Retinal pigment epithelial cell (primary cell): ENCODE measurements at places on chromosomes 5 and 9.

DNA sequence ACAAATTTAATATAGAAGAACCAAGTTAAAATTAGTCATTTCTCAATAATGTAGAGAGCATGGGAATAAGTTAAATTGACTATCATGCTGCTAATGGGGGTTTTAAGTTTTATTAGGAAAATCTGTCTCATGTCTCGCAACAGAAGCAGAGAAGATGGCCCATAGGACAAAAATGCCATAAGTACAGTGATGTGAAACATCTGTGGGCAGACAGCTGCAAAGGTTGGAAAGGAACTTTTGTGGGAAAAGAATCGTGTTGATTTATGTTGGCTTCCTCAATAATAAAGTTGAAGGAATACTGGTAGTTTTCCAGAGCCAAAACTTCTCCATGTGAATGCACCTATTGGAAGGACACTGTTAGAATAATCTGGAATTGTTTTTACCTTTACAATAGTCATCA, 44.8 kb downstream of the VCAN start:
- no peak for DNase-seq

DNA sequence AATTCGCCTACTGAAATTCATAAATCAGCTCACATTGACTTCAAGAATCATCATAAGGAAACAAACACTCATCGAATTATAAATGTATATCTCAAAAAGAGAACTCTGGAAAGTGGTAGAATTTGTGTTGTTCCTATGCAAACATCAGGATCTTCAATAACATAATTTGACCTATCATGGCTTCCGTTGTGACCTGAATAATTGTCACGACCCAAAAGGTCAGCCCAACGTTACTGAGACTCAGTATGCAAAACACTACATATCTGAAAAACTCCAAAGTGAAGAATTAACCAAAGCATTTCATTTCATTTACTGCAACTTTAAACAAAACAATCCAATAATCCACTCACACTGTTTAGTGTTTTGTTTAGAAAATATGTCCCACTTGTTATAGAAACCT, 1.2 kb downstream of the RAPGEF6 start:
- no peak for DNase-seq

- no peak for DNase-seq
Observed at GRCh38 chr9:107190061-107190935, 92.8 kb upstream of the RAD23B start.

DNA sequence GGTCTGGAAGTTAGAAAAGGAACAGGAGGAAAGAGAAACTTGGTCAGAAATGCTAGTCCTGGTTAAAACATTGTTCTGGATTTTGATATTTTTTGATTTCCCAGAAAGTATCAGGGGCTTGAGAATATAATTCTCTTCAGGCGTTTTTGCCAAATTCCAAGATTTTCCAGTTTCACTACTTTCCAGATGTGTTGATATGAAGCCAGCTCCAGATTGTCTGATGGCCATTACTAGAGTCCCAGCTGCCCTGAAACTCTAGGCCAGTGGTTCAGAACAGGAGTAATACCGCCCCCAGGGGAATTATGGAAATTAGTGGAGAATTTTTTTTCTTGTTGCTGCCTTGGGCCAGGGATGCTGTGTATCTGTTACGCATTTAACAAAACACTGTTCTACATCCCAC, 88.6 kb downstream of the KCNN2 start:
- no peak for DNase-seq

- no peak for DNase-seq
Observed at GRCh38 chr5:123722451-123722850, 210.5 kb downstream of the CSNK1G3 start.

DNA sequence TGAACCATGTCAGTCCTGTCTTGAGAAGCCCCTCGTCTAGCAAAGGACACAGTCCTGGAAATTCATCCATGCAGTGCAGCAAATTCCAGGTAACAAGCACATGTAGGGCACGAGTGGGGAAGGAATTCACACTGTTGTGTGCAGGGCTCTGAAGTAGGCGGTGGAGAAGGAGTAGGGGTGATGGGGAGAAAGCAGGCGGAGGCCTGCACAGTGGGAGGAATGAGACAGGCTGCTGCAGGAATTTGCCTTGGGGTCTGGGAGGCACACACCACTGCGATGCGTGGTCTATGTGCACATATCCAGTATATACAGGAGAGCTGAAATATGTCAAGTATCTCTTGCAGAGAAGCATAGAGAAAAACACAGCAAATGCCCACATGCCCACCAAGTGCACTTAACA, 249.2 kb upstream of the IRX2 start:
- DNase-seq: no peak
